ENCODE measurements at places on chromosomes 6 and 20.

DNA sequence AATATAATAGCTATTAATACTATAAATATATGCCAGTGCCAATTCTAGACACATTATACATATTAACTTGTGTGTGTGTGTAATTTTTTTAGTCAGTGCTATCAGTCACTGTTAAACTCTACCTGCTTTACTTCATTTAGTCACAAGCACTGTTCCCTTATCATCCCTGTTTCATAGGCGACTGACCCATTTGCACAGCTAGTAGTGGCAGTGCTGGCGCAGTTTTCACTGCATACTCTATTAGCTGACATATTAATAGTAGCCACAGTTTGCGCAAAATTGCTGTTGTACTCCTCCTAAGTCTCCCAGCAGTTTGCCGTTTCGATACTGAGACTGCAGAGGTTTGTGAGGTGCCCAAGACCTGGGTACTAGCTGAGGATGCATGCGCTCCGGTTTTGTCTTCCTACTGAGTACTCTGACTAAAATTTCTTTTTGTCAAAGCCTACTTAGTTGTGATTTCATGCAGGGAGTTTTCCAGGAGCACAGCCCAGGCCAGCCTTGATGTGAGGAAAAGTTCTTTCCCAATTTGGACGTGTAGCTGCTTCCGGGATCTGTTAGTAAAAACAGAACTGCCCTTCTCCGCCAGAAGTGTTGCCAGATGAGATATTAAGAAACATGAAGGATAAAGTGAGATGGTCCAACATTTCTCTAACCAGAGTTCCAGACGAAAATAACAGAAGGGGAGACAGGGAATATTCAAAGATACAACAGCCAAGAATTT is 5.6 kb downstream of the BAG2 start:
- peak; percentile 74 for DNase-seq

DNA sequence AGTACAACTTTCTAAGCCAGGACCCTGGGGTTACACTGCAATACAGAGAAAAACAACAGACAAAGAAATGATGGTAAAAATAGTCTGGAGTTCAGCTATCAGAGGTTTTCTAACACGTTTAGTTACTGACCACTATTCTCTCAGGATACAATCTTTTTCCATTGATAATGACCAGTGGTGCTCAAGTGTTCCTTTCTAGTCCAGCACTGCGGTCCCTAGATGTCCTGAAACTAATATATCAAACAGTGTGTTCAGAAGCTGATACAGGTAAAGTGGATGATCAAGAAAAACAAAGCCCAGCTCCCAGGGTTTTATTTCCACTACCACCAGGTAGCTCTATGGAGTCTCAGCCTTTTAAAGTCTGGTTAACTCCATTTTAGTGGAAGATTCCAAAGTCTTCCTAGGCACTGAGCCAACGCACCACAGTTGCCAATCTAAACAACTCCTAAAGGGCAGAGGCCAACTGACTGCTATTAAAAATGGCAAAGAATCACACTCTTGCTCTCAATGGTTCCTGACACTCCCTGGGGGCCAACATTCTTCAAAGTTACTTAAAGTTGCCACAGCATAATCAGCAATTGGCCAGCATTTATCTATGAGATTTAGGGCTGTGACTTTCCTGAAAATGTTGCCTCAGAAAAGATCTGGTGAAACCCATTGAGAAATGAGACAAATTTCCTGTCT is 38.2 kb downstream of the DZANK1 start:
- peak; percentile 47 for DNase-seq

- DNase-seq: peak; percentile 78
Observed at GRCh38 chr6:2196079-2196679, 49.2 kb downstream of the GMDS start.

GRCh38 chr6:36110050-36110449 is 20.3 kb upstream of the MAPK13 start:
- DNase-seq: no peak

- DNase-seq: no peak
Observed at GRCh38 chr20:22684763-22685443, 100.5 kb upstream of the FOXA2 start.

DNA sequence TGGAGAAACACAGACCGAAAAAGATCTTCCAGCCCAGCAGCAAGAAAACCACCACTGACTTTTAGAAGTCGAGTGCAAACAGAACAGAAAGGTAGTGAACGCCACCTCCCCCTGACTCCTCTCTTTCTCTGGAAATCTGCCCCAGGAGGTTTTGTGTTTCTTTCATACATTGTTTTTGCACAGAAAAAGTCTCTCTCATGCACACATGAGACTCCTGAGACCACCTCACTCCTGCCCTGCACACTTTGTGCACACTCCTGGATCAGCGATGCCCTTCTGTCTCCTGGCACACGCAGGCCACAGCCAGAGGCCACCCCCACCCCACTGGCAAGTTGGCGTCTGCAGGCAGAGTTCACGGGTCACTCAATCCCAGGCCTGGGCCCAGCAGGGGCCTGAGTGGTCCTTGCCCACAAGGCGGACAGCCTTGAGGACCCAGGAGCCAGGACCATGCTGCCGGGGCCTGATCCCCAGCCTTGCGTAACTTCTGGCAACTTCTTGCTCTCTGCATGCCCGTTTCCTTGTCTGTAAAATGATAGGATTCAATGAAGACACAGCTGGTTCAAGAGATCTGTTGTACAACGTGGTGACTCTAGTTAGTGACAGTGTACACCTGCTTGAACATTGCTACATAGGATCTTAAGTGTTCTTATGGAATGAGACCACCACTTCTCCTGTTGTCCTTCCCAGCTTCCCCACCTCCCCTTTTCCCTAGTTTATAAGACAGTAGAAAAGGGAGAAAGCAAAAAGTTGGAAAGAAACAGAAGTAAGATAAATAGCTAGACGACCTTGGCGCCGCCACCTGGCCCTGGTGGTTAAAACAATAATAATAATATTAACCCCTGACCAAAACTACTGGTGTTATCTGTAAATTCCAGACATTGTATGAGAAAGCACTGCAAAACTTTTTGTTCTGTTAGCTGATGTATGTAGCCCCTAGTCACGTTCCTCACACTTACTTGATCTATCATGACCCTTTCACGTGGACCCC is 30.2 kb upstream of the CST7 start:
- no peak for DNase-seq

Data from fibroblast of pulmonary artery (primary cell).